ENCODE measurements at places on chromosomes 3 and 15. TPM values are rescaled to one million over a fixed set of nuclear protein-coding genes. Genes with fewer than 3 reads are reported as not detected.

The CXCR6 gene
- total RNA-seq: 0.96 TPM

The ACAN gene
- 1.4 TPM for total RNA-seq

GRCh38 chr15:70593795-70594194 is 169.6 kb downstream of the UACA start:
- DNase-seq: no peak

GRCh38 chr15:87604857-87605446 is 651.6 kb downstream of the NTRK3 start:
- DNase-seq: no peak

The GDPGP1 gene
- 8.1 TPM for total RNA-seq

GRCh38 chr15:80310776-80311175 is 58.8 kb upstream of the CTXND1 start:
- no peak for DNase-seq

The CASR gene
- total RNA-seq: not detected

- no peak for DNase-seq
Observed at GRCh38 chr3:32276279-32276841, 37.9 kb downstream of the CMTM8 start.

DNA sequence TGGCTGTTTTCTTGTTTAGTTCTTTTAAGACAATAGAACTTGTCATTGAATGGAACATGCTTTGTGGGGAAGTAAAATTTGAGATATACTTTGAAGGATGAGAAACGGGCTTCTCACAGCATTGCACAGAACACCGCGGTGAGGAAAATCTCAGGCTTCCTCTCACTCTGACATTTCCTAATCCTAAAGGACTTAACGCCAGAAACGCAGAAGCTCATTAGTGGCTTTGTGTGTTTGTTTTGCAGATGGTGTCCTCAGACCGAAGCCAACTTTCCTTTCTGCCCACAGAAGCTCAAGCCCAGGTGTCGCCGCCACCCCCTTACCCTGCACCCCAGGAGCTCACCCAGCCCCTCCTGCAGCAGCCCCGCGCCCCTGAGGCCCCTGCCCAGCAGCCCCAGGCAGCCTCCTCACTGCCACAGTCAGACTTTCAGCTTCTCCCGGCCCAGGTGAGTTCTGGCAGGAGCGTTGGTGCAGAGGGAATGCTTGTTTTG is 78.9 kb upstream of the BLM start:
- DNase-seq: peak; percentile 68

The REC114 gene
- total RNA-seq: not detected

- DNase-seq: no peak
Observed at GRCh38 chr15:62854420-62855084, 188.0 kb upstream of the TPM1 start.

The CFAP20DC gene
- total RNA-seq: not detected

DNA sequence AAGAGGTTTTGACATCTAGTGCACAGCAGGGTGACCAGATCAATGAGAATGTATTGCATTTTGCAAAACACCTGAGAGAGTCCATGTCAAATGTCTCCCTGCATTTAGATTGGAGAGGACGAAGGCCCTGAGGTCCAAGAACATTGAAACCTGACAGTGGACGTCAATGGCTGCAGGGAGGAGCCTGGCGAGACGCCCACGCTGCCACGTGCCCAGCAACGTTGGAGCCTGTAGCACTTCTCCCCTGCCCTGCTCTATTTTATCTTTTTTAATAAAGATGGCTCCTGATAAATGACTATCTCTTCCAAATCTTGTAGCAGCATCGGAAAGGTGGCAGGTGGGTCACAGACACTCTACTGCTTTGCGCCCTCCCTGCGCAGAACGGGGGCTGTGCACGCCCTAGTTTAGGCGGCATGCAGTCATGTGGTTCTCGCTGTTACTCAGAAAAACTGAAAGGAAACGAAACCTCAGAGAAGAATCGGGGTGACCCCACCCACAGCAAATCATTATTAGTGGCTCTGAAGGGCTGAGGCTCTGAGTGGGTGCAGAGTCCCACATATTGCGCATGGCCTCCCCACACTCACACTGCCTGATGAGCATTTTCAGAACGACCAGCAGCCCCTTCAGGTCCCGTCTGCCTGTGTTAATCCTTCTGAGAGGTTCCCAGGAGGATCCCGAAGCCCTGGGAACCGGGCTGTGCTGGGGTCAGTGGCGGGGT is 62.5 kb upstream of the TAMM41 start:
- DNase-seq: peak; percentile 71
